Effector memory CD4-positive, alpha-beta T cell (primary cell): ENCODE measurements at places on chromosomes 6 and 20.

DNA sequence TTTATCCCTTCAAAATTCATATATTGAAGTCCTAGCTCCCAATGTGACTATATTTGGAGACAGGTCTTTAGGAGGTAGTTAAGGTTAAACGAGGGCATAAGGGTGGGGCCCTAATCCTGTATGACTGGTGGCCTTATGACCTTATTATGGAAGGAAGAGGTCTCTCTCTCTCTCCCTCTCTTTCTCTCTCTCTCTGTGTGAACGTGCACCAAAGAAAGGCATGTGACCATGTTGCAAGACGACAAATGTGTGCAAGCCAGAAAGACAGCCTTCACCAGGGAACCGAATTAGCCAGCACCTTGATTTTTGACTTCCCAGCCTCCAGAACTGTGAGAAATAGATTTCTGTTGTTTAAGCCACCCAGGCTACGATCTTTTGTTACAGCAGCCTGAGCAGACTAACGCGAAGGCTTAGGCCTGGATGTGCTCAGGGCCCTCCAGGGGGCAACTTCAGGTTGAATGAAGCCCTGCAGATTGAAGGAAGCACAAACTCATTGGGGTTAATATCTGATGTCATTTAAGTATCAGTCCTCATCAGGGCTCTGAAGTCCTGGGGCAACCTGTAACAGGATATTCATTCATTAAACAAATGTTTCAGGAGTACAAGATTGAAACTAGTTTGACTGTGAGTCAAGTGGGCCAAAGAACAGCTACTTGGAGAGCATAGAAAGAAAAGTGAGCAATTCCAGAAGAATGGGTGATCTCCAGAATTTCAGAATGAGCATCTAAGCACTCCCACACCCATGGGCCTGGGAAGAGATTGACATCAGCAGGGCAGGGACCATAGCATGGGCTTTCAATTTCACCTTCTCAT is 157.4 kb upstream of the TNFAIP3 start:
- no peak for DNase-seq

DNA sequence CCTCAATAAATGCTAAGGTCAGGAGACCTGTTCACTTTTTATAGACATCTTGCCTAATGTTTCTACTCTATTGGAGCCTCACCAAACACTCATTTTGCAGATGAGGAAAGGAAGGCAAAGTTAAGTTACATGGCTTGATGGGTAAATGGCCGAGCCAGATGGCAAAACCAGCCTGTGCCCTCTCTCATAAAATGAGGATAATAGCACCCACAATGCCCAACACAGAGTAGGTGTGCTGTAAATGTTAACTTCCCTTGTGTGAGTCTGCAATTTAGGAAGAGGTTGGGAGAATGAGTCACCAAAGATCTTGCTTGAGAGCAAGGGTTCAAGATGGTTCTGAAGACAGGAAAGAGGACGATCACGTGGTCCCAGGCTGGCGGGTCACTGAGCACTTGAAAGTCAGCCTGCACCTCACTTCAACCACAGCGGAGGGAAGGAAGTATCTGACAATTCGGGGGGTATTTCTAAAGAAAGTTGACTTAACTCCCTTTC is 3.3 kb downstream of the KCNK5 start:
- DNase-seq, result no peak

- no peak for DNase-seq
These were observed 52.7 kb downstream of the PYGB start for GRCh38 chr20:25300496-25301170.

GRCh38 chr6:113978084-113978675 is 7.2 kb upstream of the HDAC2 start:
- DNase-seq, result no peak

GRCh38 chr20:62359043-62359490 is 8.0 kb downstream of the LAMA5 start:
- DNase-seq, result no peak

DNA sequence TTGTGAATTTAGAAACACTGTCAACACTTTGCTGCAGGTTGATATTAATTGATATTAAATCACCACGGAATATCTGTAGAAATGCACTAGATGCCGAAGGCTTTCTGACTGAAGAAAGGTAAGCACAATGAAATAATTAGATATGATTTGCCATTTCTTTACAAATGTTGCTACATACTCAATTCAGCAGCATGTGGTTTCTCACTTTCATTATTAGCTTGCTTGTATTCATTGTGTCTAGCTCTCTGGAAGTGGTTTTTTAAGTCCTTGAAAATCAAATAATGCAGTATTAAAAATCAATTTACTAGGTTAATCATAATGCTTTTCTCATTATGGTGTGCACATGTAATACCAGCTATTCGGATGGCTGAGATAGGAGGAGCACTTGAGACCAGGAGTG is 231.3 kb upstream of the MARCKS start:
- DNase-seq, result no peak

- no peak for DNase-seq
These were observed 327.2 kb downstream of the CBLN4 start for GRCh38 chr20:55678126-55678525.

GRCh38 chr20:63066506-63067265 is 59.9 kb upstream of the BHLHE23 start:
- DNase-seq, result no peak

GRCh38 chr6:135145063-135145800 is 35.9 kb upstream of the MYB start:
- DNase-seq, result no peak

DNA sequence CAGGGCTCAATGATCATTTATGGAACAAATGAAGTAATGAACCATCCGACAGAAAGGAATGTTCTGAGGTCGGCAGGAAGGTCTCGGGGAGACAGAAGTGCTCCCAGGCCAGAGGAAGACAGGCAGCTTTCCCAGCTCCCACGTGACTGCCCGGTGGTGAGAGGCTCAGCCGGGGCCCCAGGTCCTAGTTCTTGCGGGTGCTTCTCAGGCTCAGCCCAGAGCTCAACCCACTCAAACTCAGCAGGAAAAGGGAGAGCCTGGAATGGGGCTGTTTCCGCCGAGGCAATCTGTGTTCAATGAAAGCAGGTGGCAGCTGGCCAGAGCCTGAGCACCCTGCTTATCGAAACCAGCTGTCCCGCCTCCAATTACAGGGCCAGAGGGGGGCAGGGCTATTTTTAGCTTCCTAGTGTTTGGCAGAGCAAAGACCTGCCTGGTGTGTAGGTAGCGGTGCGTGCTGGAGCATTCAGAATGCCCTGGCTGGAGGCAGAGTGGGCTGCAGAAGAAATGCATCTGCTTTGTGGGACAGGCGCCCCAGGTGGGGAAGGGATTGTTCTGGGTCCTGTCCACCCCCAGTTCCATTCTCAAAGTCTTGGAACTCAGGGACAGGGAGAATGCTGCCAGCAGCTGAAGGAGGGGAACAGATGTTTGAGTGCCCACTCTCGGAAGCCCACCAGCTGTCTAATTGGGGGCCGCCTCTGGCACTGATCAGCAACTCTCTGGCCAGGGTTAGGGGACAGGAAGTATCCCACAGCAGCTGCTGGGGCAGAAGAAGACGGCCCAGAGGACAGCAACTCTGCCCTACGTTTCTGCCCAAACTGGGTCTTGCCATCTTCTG is 145.1 kb downstream of the PREX1 start:
- DNase-seq, result no peak

DNA sequence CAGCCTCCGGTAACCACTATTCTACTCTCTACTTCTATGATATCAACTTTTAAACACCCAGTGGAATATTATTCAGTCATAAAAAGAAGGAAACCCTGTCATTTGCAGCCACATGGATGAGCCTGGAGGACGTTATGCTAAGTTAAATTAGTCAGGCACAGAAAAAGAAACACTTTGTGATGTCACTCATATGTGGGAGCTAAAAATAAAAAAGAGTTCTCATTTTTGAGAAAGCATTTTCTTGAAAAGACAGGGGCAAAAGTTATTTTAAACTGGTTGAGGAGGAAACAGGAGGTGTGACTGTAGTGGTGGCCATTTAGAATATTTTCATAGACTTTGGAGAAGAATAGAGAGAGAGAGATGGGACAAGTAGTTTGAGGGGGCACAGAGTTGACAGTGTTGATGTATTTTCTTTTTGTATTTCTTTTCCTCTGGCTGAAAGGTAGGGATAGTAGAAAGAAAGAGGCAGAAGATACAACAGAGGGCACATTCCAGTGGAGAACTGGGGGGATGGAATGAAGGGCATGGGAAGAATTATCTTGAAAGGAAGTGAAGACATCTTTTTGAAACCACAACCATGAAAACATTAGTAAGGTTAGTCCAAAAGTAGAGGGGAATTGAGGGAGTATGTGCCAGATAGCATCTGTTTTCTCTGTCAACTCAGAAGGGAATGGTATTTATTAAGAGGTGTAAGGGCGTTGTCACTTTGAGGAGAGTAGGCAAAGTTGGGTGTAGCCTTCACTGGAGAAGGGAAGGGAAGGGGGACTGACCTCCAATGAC is 181.3 kb upstream of the GMDS start:
- no peak for DNase-seq
